Muscle of arm (tissue), 14 donors: ENCODE measurements at places on chromosomes 3 and 15.

DNA sequence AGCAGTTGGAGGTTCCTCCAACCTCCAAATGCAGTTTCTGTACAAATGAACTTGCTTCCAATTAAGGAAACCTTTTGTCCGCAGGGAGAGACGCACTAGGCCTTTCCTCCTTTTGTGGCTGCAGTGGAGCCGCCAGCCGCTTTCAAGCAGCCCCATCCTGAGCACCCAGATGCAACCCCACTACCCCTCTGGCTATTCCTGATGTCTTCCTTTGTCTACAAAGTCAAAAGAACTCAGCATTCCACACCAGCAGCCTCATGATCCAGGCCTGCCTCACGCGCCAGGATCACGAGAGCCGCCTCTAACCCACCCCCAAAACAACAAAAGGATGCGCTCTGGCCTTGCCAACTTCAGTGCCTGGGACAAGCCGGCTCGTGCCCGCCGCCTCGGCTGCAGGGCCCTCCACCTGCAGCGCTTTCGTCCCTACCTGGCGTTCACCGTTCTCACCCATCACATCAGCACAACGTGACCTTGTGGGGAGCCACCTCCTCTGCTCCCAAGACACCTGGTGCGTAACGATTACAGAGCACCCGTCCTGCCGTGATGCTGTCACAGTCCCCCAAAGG, 48.2 kb upstream of the MUC4 start:
- no peak for DNase-seq

GRCh38 chr3:15997274-15997943, 177.1 kb upstream of the GALNT15 start:
- DNase-seq = no peak

DNA sequence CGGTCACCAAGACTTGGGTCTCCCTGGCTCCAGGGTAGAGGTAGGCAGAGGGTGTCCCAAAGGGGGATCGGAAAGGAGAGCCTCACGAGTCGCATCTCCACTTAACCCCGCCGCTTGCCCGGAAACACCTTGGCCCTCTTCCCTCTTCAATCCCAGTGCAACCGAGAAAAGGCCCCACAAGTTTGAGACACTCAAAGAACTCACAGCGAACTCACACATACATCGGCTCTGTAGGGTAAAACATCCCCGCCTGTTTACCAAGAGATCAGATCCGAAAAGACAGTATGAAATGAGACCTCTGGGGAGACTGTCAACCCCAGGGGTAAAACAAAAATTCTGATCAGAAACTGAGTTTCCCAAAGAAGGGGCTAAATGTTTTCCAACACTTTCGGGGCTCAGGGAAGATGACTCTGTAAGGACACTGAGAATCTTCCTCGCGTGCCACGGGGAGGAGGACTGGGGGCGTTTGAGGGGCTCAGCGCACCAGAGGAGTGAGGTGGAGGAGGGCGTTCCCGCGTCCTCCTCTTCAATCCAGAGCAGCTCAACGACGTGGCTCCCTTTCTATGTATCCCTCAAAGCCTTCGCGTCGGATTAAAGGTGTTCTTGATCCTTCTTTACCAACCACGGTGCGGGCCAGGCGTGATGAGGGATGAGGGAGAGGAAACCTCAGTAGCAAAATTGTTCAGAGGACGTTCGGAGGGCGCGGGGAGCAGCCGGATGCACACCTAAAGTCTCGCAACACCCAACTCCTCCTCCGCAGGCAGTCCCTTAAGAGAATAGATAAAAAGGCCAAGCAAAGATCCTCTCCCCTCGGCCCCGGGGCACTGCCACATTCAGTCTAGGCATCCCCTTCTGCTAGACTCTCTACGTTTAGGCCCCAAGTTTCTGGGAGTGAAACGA, 3.7 kb downstream of the WNT5A start:
- no peak for DNase-seq

DNA sequence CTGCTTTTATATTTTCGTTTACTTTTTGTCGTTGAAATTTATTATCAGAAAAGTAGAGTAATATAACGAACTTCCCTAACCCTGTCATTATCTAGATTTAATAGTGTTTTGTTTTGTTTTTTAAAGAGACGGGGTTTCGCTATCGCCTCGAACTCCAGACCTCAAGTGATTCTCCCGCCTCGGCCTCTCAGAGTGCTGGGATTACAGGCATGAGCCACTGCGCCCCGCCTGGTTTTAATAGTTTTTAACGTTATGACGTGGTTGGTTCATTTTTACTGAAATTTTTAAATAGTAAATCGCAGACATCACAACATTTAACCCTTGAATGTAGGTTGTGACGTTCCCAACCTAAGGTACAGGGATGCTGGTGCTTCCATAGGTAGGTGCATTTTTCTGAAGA, 1.0 kb downstream of the NGRN start:
- no peak for DNase-seq

- no peak for DNase-seq
Observed at GRCh38 chr3:9778143-9779074, 8.7 kb upstream of the CAMK1 start.

DNA sequence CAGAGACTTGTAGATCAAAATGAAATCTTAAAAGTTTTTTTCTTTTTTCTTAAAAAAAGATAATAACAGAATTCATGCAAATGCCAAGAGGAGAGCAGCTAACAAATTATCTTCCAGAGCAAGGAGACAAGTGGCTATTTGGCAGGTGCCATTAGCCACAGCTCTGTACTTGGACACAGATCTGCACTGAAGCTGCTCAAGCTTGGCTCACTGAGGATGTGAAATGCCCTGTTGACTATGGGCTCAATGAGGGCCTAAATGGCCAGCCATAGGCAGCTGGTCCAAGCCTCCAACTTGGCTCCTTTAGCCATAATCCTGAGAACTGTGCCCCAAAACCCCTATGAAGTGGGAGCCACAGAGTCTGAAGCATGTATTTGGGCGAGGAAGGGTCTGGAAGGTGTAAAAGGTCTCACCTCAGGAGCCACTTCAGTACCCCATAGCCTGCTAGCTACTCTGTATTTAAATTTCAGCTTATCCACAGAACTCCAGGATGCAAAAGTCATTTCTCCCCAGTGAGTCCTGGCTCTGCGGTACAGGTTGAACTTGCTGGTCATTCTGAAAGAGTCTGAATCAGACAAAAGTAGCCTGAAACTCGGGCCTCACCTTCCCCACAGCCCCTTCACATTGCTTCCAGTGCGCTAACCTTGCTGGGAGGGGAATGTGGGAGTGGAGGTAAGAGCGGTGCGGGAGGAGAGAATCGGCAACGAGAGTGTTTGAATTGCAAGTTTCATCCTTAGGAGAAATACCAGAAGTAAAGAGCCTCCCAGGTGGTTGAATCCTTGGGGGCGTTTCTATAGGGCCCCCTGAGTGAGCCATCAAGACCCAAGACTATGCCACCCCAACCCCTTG, 48.0 kb downstream of the ZIC4 start:
- no peak for DNase-seq

DNA sequence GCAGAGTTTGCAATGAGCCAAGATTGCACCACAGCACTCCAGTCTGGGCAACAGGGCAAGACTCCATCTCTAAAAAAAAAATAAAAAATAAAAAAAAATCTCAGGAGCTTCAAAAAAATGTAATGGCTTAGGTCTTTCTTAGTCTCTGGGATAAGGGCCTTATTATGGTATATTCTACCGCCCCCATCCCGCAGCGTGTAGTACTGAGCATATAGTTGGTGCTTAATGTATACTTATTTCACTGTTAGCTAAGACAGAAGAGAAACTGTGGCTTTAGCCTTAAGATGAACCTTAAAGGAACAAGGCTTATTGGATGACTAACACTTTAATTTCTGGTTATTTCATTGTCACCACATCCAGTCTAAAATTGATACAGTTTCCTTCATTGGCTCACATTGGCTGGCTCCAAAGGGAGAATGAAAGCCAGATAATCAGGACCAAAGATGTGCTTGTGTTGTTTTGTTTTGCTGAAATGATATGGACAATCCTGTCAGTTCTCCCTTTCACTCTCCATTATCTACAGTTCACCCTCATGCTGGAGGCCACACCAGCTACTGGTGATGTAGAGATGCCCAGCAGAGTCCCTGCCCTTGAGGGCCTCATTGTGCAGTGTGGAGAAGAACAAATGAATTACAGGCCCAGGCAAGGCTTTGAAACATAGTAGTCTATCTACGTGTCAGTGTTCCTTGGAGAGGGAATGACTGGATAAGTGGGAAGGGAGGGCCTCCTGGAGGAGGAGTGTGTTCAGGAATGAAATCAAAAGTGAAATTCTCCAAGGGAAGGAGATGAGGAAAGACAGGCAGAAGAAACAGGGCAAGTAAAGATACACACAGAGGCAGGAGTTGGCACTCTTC, 17.4 kb upstream of the RAF1 start:
- no peak for DNase-seq

DNA sequence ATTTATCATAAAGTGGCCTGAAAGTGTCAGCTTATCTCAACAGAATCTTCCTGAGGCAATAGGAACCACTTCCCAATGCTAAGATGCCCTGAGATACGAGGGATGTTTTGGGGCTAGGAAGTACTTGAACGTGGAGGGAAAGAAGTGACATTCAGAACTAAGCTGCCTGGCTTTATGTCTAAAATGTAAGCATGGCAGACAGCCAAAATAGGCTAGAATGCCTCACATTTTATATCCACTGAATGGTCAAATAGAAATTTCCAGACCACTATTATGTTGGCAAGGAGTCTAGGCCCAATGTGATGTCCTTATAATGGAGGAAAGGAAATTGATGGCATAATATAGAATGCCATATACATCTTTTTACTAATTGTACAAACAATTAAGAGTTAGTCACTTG, 154.9 kb downstream of the PEX5L start:
- no peak for DNase-seq

- no peak for DNase-seq
Observed at GRCh38 chr3:140712301-140712700, 34.4 kb downstream of the TRIM42 start.
